ENCODE measurements at places on chromosomes 6 and 20.

- DNase-seq = no peak
Measured at GRCh38 chr6:167803816-167804215, 22.9 kb upstream of the AFDN start.

DNA sequence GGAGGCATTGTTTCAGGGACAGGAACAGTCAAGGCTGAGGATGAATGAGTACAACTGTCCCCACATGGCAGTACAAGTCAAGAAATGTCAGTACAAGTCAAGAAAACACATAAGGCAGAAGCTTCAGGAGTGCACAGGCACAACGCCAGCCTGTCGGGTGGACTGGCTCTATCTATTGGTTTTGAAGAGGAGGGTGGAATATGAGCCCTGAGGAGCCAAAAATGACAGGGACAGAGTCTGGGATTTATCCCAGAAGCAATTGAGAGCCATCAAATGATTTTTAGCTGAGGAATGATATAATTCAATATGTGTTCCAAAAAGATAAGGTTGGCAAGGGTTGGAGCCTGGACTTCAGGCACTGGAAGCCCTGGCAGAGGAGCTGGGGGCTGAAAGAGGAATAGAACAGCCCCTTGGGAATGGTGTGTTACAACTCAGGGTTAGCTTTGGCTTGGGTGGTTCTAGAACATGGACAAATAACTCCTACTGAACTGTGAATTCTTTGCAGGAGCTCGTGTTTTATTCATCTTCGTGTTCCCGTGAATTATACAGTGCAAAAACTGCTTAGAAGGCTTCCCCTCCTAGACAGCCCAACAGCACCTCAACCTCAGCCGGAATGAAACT, 425.7 kb upstream of the ARID1B start:
- DNase-seq = no peak

DNA sequence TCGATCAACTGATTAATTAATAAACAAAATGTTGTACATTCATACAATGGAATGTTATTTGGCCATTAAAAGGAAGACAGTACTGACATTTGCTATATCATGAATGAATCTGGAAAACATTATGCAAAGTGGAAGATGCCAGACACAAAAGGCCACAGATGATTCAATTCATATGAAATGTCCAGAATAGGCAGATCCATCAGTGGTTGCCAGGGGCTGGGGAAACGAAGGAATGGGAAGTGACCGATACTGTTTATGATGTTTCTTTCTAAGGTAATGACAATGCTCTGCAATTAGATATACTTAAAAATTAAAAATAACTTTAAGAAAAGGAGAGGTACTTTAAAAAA, 37.2 kb downstream of the ELOVL5 start:
- DNase-seq = no peak

DNA sequence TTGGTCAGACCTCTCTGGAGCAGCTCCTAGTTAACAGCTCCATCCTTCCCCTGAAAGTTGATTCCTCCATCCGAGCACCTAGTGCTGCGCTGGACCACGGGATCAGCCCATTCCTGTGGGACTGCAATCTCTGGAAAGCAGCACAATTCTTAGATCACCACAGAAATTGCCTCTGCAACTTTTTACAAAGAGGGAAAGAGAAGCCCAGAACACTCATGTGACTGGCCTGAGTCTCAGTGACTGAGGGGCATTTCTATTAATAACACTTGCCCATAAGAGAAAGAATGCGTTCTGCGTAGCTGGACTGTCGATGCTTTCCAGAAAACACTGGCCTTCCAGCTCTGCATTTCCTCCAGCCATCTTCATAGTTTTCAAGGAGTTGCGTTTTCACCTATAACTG, 18.3 kb downstream of the MPC1 start:
- no peak for DNase-seq

DNA sequence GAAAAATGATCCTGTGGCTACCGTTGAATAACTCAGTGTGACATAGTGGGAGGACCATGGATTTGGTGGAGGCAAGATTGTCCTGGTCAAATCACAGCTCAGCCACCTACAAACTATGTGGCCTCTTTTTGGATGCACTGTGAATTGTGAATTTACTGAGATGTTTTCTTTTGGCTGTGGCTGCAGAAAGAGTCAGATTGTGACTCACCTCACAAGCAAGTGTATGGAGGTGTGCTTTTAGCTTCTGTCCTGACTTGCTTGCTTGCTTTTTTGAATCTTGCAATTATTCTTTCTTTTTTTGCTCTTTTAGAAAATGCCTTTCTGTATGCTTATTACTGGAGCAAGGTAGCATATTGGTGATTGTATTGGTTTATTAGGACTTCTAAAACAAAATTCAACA, 122.9 kb upstream of the FOXO3 start:
- DNase-seq = no peak

DNA sequence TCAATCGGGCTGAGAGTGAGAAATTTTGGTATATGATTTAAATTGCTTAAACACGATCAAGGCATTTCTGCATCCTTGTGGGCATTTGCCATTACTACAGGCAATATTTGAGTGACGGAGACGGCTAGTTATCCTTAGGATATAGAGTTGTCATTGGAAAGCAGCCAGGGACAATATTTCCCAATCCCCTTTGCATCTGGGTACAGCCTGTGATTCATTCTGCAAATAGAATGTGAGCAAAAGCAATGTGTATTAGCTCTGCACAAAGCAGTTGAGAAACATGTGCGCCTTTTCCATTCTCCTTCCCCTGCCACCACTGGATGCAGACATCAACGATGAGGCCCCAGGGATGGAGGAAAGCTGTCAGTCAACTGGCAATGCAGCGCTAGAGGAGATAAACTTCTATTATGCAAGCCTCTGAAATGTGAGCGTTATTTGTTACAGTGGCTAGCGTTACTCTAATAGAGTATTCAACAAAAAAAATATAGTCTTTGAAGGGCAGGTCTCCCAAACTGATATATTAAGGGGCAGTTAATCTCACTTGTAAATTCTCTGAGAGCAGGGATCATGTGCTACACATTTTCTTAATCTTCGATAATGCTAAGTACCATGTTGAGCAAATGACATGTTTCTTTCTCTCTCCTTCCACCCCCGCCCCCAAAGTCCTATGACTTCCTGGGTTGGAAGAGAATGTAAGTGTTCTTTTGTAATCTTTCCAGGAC, 37.1 kb upstream of the NCOA3 start:
- no peak for DNase-seq

- no peak for DNase-seq
Measured at GRCh38 chr6:155264693-155265320, 994 bp downstream of the CLDN20 start.

- no peak for DNase-seq
Measured at GRCh38 chr20:62030834-62031434, 34.7 kb downstream of the TAF4 start.

GRCh38 chr20:19960745-19961144, 56.4 kb upstream of the NAA20 start:
- DNase-seq = no peak

DNA sequence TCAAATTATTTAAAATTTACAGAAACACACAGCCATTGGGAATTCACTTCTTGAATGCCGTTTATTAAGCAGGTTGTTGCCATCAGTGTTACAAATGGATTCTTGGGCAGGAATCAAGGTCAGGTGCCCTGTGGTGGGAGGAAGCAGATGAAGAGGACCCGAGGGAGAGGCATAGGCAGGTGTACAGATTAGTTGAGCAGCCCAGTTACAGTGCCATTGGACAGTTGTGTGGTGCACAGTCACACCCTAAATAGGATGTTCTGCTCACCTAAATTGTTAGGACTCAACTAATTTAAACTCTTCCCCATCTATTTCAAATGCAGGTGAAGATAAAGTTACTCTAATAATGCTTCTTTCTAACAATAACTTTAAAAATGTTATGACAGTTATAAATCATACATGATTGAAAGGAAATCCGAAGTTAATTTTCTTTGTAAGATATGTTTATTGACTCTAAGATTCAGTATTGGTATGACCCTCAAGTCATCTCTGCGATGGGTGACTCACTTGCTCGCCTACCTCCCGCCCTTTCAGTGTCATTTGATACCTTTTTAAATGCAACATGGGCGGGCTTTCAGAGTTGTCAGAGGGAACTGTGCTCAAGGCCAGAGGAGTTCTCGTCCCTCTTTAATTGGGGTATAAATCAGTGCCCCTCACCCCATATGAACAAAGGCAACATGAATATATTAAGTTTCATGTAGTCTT, 35.1 kb downstream of the DSE start:
- no peak for DNase-seq

GRCh38 chr20:41654292-41654691, 36.1 kb upstream of the CHD6 start:
- no peak for DNase-seq

DNA sequence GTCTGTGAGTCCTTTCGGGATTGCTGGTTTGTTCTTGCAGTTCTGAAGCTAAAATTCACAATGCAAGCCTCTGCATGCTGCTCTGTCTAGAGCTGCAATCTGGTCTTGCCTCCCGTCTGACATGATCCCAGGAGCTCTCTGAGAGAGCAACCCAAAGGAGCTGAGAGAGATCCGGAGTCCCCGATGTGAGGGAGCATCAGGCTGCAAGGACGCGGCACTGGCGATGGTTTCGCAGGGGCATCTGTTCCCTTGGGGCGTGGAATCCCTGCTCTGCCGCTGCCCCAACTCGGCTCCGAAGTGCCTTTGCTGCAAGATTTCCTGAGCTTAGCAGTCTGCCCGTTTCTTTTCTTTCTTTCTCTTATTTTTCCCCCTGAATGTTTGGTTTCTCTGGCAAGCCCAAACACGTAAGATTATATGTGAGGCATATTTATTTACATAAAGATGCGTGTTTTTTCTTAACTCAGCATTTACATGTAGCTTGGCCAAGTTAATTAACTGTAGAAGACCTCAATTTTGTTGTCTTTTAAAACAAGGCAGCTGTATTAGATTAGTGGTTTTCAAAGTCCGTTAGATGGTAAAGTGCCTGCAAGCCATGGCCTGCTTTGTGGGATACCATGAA, 873.0 kb downstream of the KIF16B start:
- no peak for DNase-seq

- DNase-seq = no peak
Measured at GRCh38 chr20:17825960-17826843, 126.4 kb downstream of the BANF2 start.

DNA sequence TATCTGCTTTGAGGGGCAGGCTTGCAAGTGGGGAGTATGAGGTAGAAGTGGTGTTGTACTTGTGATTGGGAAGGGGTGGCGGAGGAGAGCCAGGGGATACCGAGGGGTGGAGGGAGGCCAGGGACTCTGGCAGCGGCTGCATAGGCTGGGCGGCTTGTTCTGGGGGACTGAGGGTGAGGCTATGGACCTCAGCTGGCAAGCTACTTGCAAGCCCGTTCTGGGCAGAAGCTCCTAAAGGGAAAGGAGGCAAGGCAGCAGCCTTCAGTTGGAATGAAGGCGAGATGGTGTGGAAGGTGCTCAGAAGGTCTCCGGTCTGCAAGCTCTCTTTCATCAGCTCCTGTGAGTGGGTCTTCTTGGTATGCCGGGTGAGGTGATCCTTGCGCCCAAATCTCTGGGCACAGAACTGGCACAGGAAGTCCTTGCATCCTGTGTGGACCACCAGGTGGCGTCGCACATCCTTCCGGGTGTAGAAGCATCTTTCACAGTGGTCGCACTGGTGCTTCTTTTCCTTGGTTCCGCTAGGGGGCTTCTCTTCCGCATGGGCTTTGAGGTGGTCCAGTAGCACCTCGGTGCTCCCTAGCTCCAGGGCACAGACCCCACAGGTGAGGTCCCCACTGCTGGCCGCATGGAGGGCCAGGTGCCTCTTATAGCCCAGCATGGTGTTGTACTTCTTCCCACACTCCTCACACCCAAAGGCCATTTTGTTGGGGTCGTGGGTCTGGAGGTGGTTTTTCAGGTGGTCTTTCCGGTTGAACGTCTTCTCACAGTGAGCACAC, 66.0 kb downstream of the PLAGL1 start:
- no peak for DNase-seq

- DNase-seq = no peak
Measured at GRCh38 chr20:23207826-23208540, 121.9 kb upstream of the CD93 start.

- no peak for DNase-seq
Measured at GRCh38 chr6:137941995-137942394, 74.9 kb downstream of the TNFAIP3 start.

DNA sequence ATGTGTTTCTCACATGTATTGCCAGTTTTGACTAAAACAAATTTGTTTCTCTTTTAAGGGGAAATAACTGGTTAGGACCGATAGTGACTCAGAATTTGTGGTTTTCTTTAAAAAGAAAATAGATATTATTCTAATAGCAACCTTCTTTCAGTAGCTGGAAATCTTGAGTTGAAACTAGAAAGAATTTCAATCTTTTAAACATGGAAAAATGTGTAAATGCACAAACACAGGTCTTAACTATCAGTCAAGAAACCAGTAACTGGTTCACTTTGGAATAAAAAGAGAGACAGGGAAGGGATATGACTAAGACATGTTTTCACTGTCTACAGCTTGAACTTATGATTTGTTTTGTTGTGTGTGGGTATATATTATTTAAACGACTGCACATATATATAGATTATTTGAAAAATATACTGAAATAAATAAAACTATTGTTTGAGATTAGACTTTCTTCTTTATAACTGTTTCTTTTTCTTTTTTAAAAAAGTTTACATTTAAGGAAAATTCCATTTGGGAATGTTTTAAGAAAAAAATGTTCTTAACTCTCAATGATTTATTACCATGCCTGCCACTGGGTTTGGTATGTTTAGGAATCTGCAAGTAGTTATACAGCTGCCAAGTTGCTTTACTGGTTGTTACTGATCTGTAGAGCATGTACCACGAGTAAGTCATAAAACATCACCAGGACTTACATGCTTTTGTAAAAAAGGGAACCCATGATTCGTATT, 753.3 kb upstream of the MARCKS start:
- no peak for DNase-seq

GRCh38 chr20:39716796-39717341, 754.7 kb downstream of the DHX35 start:
- DNase-seq = no peak

GRCh38 chr6:112680091-112680490, 333.0 kb downstream of the RFPL4B start:
- DNase-seq = no peak

DNA sequence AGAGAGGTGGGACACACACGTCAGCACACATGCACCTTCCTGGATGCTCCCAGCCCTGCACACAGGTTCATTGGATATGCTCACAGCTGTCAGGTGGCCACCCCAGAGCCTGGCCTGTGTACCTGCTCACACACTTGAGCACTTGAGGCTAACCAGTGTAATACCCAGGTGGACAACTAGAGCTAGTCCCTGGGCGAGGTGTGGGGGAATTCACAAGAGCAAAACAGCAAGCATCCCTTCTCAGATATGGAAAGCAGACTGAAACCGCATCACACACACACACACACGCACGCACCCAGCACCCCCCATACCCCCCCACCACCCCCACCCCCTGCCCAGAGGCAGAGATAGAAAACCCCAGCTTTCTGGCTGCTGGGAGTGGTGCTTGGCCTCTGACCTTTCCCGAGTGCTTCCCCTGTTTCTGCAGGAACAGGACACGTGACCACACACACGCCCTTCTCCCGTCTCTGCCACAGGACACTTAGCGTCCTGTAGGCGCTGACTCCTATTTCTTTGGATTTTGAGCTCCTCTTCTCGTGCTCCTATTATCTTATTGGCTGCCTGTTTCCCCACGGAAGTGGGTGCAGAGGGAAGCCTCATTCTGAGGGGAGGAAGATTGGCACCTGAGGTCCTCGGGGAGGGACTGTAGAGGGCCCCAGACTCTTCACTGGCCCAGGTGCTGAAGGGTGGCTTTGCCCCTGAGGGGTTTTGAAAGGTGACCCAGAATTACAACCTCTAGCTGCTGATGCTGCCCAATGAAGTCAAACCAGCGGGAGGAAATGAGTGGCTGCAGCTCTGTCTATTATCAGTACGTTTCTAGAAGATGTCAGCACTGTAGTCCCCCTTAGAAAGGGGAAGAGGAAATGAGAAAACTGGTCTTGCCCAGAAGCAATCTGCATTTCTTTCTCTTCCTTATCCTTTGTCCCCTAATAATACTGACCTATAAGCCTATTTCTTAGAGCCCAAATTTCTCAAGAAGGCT, 65.8 kb downstream of the SYTL3 start:
- no peak for DNase-seq
